ENCODE measurements at places on chromosomes 13 and 19.

GRCh38 chr19:16888629-16889365, at the start of gene F2RL3:
Gene F2RL3 (plus strand): TSS chr19:16888999. CDS start chr19:16889190, 191 bp downstream.
- peak; percentile 40 for DNase-seq

DNA sequence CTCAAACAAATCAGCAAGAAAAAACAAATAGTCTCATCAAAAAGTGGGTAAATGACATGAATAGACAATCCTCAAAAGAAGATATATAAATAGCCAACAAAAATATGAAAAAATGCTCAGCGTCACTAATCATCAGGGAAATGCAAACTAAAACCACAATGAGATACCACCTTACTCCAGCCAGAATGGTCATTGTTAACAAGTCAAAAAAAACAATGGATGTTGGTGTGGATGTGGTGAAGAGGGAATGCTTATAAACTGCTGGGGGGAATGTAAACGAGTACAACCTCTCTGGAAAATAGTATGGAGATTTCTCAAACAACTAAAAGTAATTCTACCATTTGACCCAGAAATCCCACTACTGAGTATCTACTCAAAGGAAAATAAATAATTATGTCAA, 239.2 kb upstream of the RFC3 start:
- DNase-seq: no peak

DNA sequence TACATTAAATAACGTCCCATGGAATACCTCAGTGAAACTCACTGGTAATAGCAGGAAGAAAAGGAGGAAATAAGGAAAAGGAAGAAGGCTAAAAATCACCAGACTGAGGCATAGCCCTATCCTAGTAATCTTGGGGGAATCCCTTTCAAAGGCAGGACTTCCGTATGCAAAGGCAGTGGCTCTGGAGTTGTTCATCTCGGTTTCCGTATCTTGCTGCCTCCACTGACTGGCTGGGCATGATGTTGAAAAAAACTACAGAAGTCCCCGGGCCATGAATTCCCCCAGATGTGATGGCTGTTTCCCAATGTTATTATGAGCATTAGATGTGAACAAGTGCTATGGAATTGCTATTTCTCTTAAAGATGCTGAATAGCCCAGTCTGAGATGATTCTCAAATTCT, 5.5 kb downstream of the FPR2 start:
- no peak for DNase-seq

DNA sequence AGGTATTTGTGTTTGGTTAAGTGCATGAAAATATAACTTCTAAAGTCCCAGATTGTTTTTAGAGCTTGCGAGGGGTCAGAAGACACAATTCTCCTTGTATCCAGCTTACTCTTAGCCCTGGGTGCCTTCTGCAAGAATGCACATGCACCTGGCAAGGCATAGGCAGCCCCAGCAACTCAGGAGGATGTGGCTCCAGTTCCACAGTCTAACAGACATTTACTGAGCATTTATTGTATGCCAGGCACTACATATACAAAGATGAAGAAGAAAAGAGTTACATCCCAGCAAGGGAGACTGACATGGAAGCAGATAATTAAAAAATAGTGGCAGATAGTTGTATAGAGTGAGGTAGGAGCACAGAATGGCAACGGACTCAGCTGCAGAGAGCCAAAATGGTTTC, 101.1 kb upstream of the FRY start:
- no peak for DNase-seq

DNA sequence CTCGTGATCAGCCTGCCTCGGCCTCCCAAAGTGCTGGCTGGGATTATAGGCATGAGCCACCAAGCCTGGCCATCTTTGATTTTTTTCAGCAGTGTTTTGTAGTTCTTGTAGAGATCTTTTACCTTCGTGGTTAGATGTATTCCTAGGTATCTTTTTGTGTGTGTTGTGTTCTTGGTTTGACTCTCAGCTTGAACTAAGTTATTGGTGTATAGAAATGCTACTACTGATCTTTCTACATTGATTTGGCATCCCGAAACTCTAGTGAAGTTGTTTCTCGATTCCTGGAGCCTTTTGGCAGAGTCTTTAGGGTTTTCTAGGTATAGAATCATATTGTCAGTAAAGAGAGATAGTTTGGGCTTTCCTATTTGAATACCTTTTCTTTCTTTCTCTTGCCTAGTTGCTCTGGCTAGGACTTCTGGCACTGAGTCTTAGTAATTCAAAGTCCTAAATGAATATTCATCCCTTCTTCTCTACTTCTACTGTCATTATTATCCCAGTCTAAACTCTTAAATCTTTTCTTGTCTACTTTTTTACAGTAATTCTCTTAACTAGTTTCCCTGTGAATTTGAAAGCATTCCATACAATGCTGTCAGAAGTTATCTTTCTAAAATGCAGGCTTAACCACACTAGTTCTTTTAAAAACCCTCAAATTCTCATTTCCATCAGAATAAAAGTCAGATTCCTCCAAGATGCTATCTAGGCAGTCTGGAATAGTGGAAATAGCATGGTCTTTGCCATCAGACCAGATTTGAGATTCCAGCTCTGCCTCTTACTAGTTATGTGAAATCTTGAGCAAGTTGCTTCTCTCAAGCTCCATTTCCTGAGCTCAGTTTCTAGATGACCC, 7.0 kb downstream of the GPR18 start:
- no peak for DNase-seq

DNA sequence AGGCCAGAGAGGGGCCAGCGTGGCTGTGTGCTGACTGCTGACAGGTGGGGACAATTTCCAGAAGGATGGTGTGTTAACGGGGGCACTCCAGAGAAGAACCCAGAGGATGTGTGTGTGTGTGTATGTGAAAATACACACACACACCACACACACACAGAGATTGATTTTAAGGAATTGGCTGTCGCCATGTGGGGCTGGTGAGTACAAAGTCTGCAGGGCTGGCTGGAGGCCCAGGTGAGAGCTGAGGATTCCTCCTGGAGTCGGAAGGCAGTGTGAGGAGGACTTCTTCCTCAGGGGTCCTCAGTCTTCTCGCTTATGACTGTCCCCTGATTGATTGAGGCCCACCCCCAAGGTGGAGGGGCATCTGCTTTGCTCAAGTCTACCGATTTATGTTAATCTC, 7.6 kb upstream of the GJB6 start:
- no peak for DNase-seq

GRCh38 chr13:60111691-60112090, 52.0 kb downstream of the DIAPH3 start:
- no peak for DNase-seq

DNA sequence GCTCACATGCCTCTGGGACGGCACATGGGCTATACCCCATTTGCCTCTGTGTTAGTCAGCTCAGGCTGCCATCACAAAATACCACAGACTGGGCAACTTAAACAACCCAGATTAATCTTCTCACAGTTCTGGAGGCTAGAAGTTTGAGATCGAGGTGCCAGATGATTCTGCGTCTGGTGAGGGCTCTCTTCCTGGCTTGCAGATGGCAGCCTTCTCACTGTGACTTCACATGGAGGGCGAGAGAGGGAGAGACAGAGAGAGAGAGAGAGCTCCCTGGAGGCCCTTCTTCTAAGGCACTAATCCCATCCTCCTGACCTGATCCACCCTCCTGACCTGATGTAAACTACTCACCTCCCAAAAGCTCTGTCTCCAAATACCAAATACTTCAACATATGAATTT, 55.0 kb downstream of the GPR12 start:
- no peak for DNase-seq

- peak; percentile 84 for DNase-seq
These were observed 40.0 kb upstream of the CBY2 start for GRCh38 chr13:45662162-45662561.

- DNase-seq: no peak
These were observed 752 bp downstream of the PDCD5 start for GRCh38 chr19:32581705-32582179.

DNA sequence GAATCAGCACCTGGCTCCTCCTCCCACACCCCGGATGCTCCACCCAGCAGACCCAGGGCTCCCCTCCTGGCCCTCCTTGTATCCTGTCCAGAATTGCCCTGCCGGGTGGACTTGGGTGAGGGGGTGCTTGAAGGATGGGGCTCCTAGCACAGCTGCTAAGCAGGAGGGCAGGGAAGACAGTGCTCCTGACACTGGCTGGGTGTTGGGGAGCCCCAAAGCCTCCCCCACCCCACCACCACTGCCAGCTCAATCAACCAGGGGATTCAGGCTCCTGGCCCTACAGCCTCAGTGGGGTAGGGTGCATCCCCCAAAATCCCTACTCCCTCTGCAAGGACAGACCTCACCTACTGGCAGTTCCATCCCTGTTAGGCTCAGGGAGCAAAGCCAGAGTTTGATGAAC, 2.6 kb upstream of the CYP4F11 start:
- DNase-seq: no peak

DNA sequence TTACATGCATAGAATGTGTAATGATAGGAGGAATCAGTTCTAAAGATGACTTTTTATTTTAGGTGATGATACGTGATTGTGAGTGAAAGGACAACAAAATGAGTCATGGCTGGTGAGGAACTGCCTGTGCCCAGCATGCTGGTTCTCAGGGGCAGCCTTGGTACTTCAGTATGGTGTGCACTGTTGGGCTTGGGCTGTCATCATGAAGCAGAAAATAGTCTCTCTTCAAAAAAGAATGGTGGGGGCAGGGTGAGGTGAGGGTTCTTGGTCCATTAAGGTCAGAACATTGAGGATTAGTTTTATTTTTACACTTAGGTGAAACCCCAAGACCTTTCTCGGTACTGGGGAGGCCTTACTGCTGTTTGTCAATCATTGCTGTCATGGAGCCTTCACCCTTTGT, 309.5 kb downstream of the MTUS2 start:
- no peak for DNase-seq

- no peak for DNase-seq
These were observed 229.1 kb downstream of the TSHZ3 start for GRCh38 chr19:31119951-31120690.

- DNase-seq: no peak
These were observed 2.9 kb upstream of the FTL start for GRCh38 chr19:48962029-48962848.

GRCh38 chr13:24709186-24709913, 29.1 kb downstream of the ATP12A start:
- DNase-seq: no peak

DNA sequence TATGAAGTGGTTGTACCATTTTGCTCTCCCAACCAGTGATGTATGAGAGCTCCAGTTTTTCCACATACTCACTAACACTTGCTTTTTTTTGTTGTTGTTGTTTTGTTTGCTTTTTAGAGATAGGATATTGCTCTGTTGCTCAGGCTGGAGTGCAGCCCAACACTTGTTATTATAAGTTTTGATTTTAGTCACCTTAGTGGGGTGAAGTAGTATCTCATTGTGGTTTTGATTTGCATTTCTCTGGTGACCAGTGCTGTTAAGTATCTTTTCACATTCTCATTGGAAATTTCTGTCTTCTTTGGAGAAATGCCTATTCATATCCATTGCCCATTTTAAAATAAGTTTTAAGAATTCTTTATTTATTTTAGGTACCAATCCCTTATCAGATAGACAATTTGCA, 31.3 kb downstream of the CYP4F22 start:
- DNase-seq: no peak

DNA sequence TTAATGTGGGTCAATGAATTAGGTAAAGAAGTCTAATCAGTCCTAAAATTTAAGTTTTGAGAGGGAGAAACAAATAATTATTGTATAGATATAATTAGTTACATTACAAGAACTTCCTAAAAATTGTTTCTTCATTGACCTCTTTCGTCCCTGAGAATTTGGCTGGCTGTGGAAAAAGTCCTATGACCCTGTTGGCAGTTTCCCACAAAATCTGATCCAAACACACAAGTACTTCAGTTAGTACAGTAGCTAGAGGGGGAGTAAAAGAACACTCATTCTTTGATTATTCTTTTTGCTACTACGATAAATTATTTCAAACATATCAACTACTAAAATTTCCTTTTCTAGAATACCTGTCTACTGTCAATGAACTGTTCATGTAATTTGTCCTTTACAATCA, 11.3 kb downstream of the POSTN start:
- DNase-seq: no peak

DNA sequence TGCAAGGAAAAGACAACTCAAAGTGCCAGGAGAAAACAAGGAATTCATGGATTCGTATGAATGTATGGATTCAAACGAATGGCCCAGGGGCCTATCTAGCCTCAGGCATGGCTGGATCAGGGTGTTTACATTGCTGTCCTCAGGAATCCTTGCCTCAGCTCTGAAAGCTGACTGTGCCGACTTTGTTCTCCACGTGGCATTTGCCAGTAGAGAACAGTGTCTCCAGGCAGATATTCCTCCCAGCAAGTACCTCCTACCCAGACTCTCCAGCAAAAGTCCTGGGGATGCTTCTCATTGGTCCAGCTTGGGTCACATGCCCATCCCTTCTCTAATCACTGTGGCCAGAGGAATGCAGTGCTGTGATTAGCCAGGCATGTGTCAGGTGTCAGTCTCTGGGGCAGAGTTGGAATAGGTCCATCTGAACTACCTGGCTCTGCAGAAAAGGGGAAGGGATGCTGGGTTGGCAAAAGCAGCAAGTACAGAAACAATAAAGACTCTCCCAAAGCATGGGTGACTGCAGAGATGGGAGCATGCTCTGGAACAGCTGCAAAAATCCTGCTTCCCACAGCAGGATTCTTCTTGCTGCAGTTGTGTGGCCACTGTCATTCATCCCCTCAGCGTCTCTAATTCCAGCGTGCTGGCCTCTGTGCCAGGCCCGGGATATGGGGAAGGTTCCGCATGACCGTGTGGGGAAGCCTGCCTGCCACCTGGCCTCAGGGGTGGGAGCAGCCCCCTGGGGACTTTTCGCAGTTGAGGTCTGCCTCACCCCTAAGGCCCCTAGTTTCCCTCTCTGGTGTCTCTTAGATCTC, 30.0 kb downstream of the CCNE1 start:
- no peak for DNase-seq

DNA sequence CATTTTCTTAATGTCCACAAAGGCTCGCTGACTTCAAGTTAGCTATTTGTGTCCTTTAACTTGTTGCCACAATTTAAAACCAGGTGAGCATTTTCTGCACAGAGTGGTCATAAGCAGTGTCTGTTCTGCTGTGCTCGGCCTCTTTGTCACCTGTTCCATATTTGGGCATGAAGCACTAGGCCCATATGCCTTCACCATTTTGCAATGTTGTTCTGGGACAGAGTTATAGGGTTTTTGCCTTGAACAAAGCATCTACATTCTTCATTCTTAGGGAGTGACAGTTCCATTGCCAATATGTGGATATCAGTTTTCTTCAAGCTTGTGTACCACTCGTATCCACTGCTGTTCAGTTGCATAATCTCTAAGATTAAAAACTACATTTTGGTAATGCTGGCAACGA, 56.1 kb downstream of the LRCH1 start:
- no peak for DNase-seq

GRCh38 chr19:28727480-28728159, 485.3 kb downstream of the UQCRFS1 start:
- DNase-seq: no peak

DNA sequence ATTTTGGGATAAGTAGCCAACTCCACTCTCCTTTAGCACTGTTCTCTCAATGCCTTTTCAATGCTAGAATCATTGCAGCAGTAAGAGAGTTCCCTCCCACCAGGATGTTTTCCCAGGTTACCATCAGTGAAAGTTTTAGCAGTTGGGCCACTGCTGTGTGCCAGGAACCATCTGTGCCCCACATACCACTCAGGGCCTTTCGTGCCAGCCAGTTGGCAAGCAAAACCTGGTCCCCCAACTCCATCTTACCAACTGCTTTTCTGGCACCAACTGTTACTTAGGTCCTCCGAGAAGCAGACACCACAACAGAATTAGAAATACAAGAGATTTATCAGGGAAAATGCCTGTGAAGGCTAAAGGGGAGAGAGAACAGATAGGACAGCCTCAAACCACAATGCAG, 533.4 kb upstream of the NBEA start:
- DNase-seq: no peak
